ENCODE measurements at places on chromosomes 5 and 9.
A peak's percentile ranks its signal among the peaks of the same experiment; 100 is the strongest.

DNA sequence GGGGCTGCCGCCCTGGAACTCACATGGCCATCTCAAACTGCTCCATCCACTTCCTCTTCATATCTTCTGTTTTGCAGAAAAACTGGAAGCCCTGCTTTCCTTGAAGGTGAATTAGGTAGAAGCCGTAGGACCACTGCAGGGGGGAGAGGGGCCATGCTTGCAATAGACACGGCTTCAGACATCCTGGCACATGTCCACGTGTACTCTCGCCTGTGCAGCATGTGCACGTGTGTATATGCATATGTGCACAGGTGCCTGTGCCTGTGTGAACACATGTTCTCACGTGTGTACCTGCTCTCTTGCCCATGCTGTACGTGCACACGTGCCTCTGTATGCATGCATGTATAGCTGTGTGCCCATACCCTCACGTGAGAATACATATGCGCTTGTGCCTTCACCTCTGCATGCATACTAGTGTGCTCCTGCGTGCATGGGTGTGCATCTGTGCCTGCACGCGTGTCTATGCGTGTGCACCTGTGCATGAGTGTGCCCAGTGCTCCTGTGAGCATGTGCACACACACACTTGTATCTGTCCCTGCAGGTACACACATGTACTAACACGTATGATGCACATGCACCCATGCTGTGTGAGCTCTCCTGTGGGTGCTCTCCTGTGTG, 47.7 kb upstream of the SARDH start:
- no peak for DNase-seq

DNA sequence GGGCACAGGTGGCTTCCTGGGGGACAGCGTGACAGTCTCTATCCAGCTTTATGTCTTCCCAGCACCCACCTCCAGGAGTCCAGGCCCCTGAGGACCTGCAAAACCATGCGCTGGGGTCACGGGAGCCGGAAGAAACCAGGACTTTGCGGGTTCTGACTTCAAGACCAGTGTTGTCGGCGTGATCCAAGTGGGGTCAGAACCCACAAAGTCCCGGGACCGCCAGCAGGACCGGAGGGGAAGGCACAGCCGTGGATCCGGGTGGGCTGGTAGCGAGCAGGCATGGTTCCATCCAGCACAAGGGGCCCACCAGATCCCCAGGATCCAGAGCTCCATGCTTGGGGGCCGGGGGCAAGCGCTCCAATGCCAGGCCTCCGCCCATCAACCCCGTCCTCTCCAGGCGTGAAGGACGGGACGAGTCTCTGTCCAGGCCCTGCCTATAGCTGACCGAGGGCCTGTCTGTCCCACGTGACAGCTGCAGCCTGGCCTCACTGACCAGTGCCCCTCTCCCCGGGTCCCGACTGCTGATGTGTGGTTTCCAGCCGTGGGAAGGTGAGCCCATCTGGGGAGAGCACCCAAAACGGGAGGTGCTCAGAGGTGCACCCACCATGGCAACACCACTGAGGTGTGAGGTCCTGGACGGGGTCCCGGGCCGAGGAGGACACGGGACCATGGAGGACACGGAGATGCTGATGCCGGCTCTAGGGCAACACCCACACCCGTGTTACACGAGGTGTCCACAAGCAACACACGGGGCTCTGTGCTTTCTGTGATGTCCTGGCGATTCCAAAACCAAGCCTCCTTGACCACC, 48.9 kb downstream of the SLC12A7 start:
- no peak for DNase-seq

GRCh38 chr5:123262216-123262823, 160.9 kb downstream of the CEP120 start:
- no peak for DNase-seq

DNA sequence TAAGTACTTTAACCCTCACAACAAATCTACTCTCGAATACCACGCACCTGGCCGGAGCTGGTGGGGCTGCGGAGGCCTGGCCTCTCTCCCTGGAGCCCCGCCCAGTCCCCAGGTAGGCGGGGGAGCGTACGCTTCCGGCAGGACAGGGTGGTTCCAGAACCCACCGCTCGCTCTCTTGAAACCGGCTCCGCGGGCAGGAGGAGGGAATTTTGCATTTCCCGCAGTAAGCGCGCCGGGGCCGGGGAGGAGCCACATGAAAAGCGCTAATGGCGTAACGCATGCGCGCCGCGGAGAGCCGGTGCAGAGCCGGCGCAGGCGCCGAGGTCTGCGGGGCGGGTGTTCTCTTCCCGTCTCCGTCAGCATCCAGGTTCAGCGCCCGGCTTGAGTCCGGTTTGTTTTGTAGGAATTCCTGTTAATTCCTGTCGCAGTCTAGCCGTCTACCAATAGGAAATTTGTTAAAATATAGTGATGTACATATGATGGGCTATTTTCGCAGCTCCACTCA, 20.8 kb downstream of the CAVIN4 start:
- peak; percentile 83 for DNase-seq
